ENCODE measurements at places on chromosomes 6 and 20.

DNA sequence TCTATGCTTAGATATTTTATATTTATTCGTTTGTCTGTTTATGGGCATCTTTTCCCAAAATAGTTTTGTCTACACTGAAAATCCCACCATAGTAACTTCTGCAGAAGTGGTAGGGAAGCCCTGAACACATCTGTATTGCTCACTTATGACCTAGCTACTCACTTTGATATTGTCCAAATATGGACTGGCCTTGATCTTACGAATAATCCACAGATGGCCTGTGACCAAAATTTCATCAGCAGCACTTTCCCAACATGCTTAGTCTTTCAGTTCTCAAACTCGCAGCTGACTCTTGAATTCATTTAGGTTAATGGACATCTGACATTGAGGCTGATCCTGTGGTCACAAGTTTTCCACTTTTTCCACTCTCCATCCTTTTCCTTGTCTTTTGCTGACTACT, 80.8 kb upstream of the BEND3 start:
- DNase-seq: no peak

DNA sequence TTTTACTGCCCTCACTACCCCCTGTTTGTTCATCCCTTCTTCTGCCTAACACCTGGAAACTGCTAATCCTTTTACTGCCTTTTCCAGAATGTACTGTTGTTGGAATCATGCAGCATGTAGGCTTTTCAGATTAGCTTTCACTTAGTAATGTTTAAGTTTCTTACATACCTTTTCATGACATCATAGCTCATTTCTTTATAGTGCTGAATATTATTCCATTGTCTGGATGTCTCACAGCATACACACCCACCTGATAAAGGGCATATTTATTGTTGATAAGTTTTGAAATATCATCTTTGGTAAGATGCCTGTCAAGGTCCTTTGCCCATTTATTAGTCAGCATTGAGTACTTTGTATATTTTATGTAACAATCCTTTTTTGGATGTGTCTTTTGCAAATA, 588.2 kb upstream of the NRSN1 start:
- no peak for DNase-seq

GRCh38 chr6:109314313-109314712, 68.0 kb downstream of the CD164 start:
- no peak for DNase-seq

- no peak for DNase-seq
These were observed 1.4 kb downstream of the CYB5R4 start for GRCh38 chr6:83860782-83861495.

DNA sequence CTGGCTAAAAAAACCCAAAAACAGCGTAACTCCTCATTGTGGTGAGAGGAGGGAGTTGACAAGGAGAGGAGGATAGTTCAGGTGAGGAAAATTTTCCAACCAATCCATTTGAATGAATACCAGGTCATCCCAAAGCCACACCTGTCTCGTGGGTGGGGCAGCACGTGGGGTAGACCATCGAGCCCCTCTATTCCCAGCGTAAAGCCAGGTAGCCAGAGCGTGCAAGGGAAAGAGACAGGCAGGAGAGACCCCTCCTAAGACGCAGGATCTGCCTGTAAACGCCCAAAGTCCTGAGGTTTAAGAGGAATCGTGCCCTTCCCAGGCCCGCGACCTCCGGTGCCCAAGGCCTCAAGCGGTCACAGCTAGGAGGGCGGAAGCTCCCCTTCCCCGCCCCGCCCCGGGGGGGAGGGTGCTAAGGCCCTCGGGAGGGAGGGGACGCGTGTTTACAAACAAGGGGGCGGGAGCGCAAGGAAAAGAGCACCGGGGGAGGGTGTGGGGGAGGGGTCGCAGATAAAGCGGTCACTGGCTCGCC, 712 bp downstream of the RXRB start:
- DNase-seq: peak; percentile 58

DNA sequence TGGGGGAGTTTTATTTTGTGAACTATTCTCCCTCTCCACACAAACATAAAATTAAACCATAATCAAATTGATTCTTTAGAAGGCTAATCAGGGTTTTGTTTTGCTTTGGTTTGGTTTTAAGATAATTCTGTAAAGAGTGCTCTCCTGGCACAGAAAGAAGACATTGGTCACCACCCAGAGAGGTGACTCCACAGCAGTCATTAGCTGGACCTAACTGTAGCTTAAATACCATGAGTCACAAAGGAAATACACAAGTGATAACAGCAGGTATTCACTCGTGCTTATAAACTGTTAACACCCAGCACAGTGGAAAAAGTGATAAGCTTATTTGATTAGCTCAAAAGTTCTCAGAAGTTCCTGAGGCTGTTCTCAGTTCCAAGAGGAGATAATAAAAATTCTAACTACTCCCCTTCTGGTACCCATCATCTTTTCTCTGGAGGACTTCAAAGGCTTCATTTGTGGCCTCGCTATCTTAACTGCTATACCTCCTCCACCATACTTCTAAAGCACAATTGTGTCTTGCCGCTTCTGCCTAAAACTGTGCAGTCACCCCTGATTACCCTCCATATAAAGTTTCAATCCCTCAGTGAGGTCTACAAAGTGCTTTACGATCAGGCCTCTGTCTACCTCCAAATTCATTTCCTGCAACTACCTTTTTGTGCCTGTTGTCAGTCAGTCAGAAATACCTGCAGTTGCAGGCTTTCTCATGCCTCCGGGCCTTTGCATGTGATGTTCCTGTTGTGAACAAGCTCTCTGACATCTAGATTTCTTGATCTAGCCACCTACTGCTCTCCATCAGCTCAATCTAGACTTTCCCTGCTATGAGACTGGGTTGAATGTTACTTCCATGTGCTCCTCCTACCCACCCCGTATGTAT, 201.1 kb downstream of the SAMD5 start:
- no peak for DNase-seq

- DNase-seq: peak; percentile 64
These were observed 77.9 kb downstream of the TNFAIP3 start for GRCh38 chr6:137944793-137945498.

- no peak for DNase-seq
These were observed 673.8 kb upstream of the CITED2 start for GRCh38 chr6:140048202-140048790.

- peak; percentile 60 for DNase-seq
These were observed 72.3 kb downstream of the ZHX3 start for GRCh38 chr20:41245086-41245707.

- DNase-seq: no peak
These were observed 289.5 kb upstream of the CDYL start for GRCh38 chr6:4486568-4487315.

DNA sequence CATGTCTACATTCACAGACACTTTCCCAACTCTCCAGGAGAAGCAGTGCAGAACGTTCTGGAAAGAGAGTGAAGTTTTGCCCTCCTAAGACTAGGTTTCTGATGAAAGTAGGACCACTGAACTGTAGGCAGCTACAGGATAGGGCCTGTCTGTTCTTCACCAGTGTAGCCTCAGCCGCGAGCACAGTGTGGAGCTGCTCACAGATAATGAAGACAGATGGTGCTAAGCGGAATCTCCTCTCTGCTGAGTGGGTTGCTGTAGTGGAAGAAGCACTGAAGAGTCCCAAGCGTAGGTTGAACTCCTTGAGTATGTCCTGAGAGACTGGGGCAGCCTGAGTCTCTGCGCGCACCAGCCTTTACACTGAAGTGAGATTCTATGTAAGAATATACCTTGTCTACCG, 170.2 kb downstream of the PACRG start:
- DNase-seq: no peak

DNA sequence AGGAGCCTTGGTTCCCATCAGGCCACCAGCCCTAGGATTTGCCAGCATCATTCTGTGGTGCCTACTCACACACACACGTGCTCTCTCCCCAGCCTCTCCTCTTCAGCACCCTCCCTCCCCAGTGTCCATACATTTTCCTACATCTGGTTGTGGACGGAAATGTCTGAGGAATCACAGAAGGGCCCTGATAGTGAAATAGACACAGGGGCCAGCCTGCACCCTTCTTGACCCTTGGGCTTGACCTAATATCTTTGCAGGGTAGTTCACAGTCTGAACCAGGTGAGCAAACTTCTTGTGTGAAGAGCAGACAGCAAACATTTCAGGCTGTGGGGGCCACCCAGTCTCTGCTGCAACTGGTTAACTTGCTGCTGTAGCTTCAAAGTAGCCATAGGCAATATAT, 108.5 kb upstream of the NXT1 start:
- DNase-seq: no peak

DNA sequence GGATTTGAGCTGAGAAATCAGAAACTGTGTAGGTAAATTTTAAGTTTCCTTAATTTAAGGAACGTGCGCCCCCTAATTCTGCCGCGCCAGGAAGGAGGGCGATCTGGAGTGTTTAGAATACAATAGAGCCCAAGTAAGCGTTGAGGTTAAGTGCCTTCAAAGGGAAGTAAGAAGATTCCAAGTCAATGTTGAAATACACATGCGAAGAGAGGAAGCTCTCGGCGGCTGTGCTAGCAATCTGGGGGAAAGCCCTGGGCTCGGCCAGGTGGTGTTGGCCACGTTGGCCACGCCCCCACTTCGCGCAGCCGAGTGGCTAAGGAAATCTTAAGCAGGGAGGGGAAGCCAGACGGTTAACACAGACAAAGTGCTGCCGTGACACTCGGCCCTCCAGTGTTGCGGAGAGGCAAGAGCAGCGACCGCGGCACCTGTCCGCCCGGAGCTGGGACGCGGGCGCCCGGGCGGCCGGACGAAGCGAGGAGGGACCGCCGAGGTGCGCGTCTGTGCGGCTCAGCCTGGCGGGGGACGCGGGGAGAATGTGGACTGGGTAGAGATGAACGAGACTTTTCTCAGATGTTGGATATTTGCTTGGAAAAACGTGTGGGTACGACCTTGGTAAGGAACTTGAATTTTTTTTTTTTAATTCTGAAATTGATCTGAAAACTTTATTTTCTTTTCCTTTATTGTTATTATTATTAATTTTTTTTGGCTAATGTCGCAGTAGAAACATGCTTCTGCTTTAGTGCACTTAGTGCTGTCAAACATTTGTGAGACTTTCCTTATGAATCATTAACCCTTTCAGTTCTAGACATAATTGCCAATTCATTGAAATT, at the start of gene PRDM1:
TSS of gene PRDM1 (plus strand) at position 353 of the 830 bp plus-strand sequence. CDS start at position 571, 218 bp downstream.
- DNase-seq: peak; percentile 77

DNA sequence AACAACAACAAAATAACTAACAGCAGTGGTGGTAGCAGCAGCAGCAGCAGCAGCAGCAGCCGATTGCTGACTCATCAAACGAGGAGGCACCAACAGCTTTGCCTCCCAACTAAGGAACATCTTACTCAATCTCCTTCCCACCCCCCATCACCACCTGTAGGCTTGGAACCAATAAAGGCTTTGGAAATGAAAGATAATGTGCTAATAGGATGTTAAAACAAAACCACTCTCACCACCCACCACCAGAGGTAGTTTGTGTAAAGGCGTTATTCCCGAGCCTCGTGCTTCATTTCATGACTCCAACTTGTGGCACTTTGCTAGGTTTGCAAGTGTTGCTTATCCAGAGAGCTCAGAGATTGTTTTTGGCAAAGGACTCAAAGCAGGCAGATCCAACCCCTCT, 346.5 kb downstream of the CD83 start:
- no peak for DNase-seq

- no peak for DNase-seq
These were observed 7.7 kb downstream of the BLTP3A start for GRCh38 chr6:34799547-34799946.
